Islet precursor cell (in vitro differentiated cells): ENCODE measurements at places on chromosomes 4 and X.
A peak's percentile ranks its signal among the peaks of the same experiment; 100 is the strongest.

GRCh38 chr4:48831532-48832030 is 693 bp downstream of the OCIAD1 start:
- no peak for DNase-seq

DNA sequence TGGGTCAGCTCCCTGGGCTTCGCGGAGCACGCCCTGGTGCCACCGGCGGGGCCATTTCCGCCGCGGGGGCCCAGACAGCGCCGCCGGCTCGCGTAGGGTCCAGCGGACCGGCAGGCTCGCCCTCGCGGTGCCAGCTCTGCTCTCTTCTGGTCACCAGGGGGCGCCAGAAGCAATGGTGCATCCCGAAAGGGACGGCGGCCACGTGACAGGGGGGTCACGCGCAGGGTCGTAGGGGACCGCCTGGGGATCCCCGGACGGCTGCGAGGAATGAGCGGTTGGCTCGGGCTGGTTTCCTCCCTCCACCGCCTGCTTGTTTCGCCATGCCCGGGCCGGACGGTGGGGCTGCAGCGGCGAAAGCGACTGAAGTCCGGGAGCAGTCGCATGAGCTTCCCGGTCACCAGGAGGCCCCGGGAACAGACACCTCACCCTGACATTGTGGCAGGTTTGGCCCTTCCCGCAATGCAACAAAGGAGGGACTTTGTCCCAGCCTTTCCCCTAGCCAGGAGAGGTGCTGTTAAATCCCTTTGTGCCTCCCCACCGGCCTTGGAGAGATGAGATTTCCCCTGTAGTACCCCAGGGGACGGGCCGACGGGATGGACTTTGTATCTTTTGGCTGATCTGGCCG is 15.8 kb downstream of the ZCCHC12 start:
- DNase-seq = peak; percentile 79

- DNase-seq = no peak
Observed at GRCh38 chrX:16585486-16586376, 64.2 kb upstream of the S100G start.

DNA sequence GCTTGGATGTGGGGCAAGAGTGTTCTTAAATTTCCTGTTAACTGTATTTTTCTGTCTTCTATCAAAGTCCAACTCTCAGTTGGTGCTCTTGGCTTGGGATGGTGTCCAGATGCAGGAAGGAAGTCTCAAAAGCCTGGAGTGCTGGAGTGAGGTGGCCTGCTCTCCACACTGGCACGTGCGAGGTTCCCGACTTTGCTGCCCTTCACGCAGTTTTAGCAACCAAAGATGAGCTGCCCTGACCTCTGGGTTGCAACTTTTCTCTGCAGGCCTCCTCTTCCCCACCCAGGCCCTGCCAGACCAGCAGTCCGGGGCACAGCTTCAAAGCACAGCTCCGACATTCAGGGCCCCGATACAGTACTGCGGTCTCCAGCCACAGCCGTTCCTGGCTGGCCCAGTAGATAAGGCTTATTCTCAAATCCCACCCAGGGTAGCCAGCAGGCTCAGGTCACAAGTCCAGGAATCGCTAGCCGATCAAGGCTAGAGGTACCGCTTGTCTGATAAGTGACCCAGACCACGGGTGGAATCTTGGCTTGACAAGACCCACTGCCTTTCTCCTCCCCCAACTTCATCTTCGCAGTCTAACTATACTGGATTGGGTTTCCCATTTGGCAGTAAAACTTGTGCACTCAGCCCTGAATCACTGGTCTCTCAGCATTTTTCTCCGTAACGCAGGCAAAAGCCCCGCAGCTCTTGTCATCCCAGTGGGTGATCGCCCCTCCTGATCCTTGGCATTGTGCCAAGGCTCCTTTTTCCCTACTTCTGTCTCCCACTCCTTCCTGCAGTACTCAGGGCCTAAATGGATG is 21.8 kb upstream of the JADE1 start:
- DNase-seq = no peak

DNA sequence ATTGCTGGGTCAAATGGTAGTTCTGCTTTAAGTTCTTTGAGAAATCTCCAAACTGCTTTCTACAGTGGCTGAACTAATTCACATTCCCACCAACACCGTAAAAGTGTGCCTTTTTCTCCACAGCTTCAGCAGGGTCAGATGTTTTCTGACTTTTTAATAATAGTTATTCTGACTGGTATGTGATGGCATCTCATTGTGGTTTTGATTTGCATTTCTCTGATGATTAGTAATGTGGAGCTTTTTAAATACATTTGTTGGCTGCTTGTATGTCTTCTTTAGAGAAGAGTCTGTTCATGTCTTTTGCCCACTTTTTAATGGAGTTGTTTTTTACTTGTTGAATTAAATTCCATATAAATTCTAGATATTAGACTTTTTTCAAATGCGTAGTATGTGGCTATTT is 257.5 kb upstream of the ANKRD50 start:
- DNase-seq = no peak

- no peak for DNase-seq
Observed at GRCh38 chrX:28585767-28586166, 1.5 kb upstream of the IL1RAPL1 start.

DNA sequence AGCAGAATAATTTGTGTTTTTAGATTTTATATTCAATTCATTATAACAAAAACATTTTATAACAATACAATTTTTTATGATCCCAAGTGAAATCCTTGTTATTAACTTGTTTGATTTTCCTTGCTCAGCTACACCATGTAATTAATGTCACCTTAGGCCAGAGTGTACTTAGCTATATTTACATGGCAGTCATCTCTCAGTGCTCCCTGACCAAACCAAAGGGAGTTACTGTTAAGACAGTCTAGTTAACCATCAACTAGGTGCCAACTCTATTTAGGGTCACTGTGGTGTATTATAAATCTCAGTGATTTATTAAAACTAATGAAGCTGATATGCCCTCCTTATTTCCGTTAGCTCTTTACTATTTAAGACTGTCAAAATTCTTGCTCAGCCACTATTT is 44.4 kb downstream of the CCDC158 start:
- no peak for DNase-seq

DNA sequence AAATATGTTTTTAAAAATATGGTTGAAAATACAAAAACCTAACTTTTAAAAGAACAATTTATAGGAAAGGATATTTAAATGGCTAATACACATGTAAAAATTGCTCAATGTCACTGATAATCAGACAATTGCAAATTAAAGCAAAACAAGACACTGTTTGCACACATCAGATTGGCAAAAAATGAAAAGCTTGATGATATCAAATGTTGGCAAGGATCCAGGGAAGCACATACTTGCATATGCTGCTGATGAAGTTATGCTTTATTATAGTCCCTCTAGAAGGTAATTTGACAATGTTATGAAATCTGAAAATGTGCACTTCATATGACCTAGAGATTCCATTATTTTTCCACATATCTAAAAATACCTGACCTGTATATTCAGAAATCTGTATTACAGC is 45.7 kb upstream of the EPGN start:
- DNase-seq = no peak

GRCh38 chr4:143016171-143016570 is 168.5 kb upstream of the USP38 start:
- DNase-seq = no peak

DNA sequence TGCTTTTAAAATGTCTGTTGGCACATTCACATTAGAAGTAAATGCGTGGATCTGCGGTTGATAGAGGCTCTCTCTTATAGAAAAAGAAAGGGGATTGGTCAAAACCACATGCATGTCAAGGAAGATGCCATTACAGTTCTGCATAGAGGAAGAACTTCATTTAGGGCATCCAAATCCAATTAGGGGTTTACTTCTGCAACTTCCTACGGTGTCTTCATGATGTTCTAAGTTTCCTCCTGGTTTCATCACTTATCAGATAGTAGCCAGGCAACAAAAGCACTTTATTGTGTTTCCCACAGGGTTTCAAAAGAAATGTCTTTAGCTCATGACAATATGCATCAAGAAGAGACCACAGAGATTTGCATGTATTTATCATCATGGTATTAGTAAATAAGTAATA is 136.0 kb upstream of the HPGD start:
- no peak for DNase-seq

- DNase-seq = peak; percentile 98
Observed at GRCh38 chrX:5051831-5052491, 1176.7 kb downstream of the NLGN4X start.

DNA sequence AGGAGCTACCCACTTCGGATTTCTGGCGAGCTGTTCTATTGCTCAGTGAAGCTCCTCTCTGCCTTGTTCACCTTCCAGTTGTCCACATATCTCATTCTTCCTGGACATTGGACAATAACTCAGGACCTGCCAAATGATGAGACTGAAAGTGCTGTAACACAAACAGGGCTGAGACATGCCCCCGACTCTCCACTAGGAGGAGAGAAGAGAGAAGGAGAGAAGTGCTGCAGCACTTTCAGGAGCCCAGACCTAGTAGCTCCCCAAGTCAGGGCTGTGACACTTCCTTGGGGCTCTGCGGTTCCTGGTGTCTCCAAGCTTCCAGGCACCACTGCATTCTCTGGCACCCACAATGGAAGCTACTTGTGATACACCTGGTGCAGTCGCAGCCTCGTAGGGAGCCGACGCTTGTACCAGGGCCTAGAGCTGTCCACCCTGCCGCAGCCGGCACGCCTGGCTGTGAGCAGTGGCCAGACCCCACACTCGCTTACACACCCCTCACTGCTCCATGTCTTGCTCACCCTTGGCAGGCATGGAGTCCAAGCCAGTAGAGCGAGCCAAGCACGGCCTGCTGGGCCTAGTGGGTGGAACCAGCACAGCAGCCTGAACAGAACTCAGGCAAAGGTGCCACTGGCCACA is 234.9 kb downstream of the TECRL start:
- DNase-seq = no peak

DNA sequence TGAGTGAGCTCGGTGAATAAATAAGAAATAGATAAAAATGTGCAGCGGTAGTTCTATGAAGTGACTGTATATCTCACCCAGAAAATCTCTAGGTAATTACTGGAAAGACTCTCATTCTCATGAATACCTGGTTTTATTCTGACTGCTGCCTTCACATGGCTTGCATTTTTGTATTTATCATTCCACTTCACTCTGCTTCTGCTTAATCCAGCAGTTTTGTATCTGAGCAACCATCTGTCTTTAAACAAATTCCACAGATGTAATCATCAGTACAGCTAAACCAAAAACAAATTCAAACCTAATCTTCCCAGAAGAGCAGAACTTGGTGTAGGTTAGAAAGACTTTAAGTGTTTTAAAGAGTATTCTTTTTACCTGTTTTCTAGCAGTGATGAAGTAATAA is 11.2 kb upstream of the ALB start:
- no peak for DNase-seq

GRCh38 chr4:36997727-36998126 is 246.8 kb upstream of the NWD2 start:
- no peak for DNase-seq

- no peak for DNase-seq
Observed at GRCh38 chr4:111775556-111776297, 369.5 kb upstream of the FAM241A start.

- no peak for DNase-seq
Observed at GRCh38 chr4:14906805-14907204, 95.5 kb upstream of the CPEB2 start.

DNA sequence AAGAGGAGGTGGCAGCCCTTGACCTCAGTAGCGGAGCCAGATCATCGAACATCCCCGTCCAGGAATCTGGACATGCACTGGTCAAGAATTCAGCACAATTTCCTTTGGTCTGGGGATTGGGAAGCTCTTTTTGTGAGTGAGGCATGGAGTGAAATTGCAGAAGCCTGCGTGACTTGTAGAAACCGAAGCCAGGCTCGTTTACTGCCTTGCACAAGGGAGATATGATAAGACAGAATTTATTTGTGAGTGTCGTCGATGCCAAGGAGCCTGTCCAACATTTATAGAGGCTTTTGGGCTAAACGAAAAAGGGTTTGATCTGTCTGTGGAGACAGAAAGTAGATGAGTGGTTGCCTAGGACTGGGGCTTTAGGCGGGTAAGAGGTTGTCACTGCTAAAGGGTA is 50.6 kb downstream of the TBL1X start:
- DNase-seq = no peak

DNA sequence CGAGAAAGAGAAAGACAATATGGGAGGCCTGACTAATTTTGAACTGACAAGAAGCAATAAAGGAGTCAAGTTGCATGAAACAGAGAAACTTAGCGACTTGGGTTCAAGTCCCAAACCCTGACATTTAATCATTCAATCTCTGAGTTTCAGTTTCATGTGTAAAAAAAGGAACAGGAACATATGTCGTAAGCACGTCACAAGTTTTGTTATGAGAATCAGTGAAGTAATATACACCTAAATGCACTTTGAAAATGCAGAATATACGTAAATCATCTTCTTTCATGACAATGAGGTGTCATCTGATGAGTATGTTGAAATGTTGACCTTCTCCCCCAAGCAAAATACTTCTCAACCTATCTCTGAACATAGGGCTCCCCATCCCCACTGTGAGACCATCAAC is 10.4 kb downstream of the ACOT9 start:
- no peak for DNase-seq

DNA sequence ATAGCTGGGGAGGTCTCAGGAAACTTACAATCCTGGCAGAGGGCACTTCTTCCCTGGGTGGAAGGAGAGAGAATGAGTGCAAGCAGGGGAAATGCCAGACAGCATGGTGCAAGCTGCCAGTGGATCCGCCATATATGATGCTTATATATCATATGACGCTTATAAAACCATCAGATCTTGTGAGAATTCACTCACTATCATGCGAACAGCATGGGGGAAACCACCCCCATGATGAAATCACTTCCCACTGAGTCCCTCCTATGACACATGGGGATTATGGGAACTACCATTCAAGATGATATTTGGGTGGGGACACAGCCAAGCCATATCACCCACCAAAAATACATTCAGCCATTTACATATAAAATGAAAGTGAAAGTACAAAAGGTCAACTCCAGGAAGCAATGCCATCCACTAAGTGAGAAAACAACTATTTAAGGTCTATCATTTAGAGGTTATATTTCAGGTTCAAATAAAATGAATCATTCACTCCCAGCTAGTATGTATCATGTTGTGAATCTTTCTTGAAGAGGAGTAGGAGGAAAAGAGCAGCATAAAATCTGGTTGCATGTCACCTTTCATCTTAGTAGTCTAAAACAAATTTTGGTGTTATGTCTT is 20.3 kb upstream of the DYNLT3 start:
- no peak for DNase-seq

- DNase-seq = no peak
Observed at GRCh38 chr4:87950936-87951511, 24.5 kb upstream of the SPP1 start.

- DNase-seq = no peak
Observed at GRCh38 chrX:119155416-119156035, 27.9 kb upstream of the KIAA1210 start.

- no peak for DNase-seq
Observed at GRCh38 chr4:730511-730910, 24.9 kb downstream of the PCGF3 start.

- no peak for DNase-seq
Observed at GRCh38 chr4:74114234-74114633, 15.2 kb upstream of the CXCL2 start.

GRCh38 chr4:41718907-41719306 is 29.6 kb downstream of the PHOX2B start:
- DNase-seq = no peak
